Endothelial cell of umbilical vein (primary cell): ENCODE measurements at places on chromosomes 13 and 19. TPM values are rescaled to one million over a fixed set of nuclear protein-coding genes. Genes with fewer than 3 reads are reported as not detected.
A peak's percentile ranks its signal among the peaks of the same experiment; 100 is the strongest.

The CYP2F1 gene
- total RNA-seq, result not detected in 2 replicates

GRCh38 chr13:97499181-97499580 lies 65.2 kb downstream of the RAP2A start:
- no peak for DNase-seq

The CFD gene
- 0.40 TPM in 1 of 2 replicates, not detected in the other for total RNA-seq

- no peak for DNase-seq
Measured at GRCh38 chr19:35714601-35715354, 3.0 kb upstream of the KMT2B start.

DNA sequence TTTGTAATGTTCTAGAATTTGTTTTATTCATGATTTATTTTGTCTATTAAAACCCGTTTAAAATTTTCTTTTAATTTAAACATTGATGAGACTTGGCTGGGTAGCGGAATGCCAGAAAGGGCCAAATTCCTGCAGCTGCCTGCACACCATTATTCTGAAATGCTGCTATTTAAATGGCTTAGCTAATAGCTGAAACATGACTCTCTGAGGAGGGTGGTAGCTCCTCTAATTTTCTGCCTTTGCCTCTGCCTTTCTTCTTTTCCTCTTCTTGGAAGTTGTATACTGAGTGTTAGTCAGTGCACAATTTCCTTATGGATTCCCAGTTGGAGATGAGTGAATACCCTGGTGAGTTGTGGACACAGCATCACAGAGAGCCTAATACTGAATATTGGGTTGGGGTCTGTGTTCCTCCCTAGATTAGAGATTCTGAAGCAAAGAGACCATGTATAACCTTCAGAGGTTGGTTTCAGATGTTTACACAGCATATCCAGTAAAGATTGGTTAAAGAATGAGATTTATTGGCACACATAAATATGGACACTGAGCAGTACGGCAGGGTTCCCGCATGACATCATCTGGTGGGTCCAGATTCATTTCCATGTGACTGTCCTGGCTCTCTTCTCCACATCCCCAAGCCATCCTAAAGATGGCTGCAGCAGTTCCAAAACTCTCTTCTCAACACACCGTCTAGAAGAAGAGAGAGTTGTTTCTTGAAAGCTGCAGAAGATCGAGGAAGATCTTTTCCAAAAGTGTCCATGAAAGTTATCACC lies 55.9 kb downstream of the MTUS2 start:
- no peak for DNase-seq

GRCh38 chr19:1933244-1933643 lies 7.7 kb upstream of the CSNK1G2 start:
- no peak for DNase-seq

DNA sequence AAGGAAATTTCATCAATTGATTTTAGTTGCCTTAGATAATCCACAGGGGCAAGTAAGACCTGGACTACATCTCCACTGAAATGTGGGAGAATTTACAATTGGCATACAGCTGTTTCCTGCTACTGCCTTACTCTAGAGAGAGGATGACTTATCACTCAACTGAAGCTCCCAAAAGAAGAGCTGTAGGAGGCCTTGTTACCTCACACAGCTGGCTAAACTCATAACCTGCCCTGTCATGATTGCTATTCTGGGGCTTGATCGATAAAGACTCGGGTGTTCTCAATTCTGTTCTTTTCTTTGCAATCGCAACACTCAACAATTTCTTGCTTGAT lies 1396.4 kb downstream of the EFNB2 start:
- no peak for DNase-seq

GRCh38 chr13:110447058-110447511 lies 114.4 kb downstream of the RAB20 start:
- DNase-seq, result no peak

GRCh38 chr19:38284422-38284821 lies 19.6 kb upstream of the C19orf33 start:
- DNase-seq, result peak; percentile 48

GRCh38 chr19:54282686-54283470 lies 2.0 kb upstream of the LILRB2 start:
- no peak for DNase-seq

GRCh38 chr19:34353546-34353945 lies 11.4 kb upstream of the GPI start:
- DNase-seq, result no peak

The TMEM190 gene
- total RNA-seq, result not detected in 2 replicates

GRCh38 chr19:2329501-2329916 lies 1.0 kb downstream of the SPPL2B start:
- no peak for DNase-seq

The ZNF66 gene
- total RNA-seq, result 4.0 and 4.5 TPM in 2 replicates

- no peak for DNase-seq
Measured at GRCh38 chr19:11434703-11435056, 241 bp downstream of the ODAD3 start.

DNA sequence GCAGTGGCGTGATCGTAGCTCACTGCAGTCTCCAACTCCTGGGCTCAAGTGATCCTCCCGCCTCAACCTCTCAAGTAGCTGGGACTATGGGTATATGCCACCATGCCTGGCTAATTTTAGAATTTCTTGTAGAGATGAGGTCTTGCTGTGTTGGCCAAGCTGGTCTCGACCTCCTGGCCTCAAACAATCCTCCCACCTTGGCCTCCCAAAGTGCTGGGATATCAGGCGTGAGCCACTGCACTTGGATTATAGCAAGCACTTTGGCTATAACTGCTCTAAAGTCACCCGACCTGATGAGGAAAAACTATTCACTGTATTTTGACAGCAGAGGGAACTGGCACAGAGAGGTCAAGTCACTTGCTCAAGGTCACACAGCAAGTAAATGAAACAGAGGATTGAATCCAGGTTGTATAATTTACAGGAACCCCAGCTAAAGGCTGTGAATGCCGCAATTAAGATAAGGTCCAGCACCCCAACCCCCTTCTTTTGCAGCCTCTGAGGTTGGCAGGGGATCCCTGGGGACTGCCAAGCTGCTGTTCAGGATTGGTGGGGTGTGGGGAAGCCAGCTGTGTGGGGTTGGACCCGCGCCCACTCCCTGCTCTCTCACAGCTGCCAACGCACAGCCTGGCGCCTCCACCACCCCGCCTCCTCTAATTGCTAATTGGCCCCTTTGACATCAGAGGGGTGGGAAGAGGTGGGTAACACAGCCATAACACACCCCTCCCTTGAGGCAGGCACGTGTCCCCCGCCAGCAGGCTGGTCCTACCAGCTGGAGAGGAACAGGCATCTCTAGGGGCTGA lies 6.0 kb downstream of the TMIGD2 start:
- peak; percentile 18 for DNase-seq

The CALR3 gene
- not detected in 2 replicates for total RNA-seq

The ZNF681 gene
- total RNA-seq, result 0.97 and 1.9 TPM in 2 replicates

The WASF3 gene
- total RNA-seq, result 29.7 and 32.4 TPM in 2 replicates

GRCh38 chr13:113122550-113123225 lies at the start of gene F10:
TSS of gene F10 (plus strand) at chr13:113122799. CDS start at chr13:113122856, 57 bp downstream.
- no peak for DNase-seq

GRCh38 chr19:9891609-9892373 lies 44.5 kb downstream of the OLFM2 start:
- DNase-seq, result no peak

The PABPC3 gene
- 0.18 and 0.31 TPM in 2 replicates for total RNA-seq

DNA sequence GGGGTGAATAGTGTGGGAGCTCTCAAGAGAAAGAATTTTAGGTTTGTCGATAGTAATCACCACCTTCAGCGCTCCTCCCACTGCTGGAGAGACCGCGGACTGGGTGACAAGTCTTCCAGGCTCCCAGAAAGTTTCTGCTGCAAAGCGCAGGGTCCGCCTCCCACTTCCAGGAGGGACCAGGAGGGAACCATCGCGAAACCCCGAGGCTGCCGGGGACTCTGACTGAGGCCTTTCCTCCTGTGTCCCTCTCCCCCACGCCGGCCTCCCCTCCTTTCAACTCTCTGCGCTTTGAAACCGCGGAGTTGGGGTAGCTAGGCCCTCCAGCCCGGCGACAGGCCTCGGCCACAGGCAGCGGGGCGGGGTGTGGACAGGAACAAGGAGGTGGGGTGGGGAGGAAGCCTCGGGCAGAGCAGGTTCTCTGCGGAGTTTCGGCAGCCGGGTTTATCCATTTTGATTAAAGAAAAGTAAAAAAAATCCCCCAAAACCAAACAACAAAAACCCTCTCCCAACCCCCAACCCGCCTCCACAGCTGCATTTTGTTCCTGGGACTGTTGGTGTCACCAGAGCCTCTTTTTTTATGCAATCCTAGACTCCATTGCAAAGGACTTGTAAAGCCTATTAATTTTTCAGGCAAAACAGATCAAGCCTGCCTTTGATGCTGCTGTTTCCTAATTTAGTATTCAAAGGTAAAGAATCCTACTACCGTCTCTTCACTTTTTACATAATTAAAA lies 157.2 kb downstream of the TM9SF2 start:
- peak; percentile 36 for DNase-seq

The FUT3 gene
- total RNA-seq, result not detected in 2 replicates

The ZNF585A gene
- total RNA-seq, result 6.0 and 6.7 TPM in 2 replicates

DNA sequence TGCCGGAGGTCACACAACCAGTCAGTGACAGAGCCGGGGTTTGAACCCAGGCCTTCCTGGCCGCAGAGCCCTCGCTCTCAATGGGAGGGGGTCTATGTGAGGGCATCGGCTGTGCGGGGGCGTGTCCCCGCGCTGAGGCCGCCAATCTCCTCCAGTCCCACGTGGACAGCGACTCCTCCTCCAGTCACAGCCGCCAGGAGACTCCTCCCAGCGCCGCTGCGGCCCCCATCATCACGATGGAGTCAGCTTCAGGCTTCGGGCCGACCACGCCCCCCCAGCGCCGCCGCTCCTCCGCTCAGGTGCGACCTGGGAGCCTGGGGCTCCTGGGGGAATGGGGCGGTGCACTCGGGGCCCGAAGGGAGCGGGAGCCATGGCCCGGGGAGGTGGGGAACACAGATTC lies 6.0 kb downstream of the SPRED3 start:
- peak; percentile 13 for DNase-seq

- no peak for DNase-seq
Measured at GRCh38 chr19:48591021-48591420, 15.5 kb upstream of the SPACA4 start.

The GRIN3B gene
- total RNA-seq, result 0.69 and 0.82 TPM in 2 replicates

- no peak for DNase-seq
Measured at GRCh38 chr19:8488365-8488764, 14.1 kb downstream of the PRAM1 start.

- DNase-seq, result no peak
Measured at GRCh38 chr13:38044067-38044466, 174.5 kb upstream of the TRPC4 start.

- no peak for DNase-seq
Measured at GRCh38 chr13:60757501-60758215, 360.6 kb downstream of the TDRD3 start.

DNA sequence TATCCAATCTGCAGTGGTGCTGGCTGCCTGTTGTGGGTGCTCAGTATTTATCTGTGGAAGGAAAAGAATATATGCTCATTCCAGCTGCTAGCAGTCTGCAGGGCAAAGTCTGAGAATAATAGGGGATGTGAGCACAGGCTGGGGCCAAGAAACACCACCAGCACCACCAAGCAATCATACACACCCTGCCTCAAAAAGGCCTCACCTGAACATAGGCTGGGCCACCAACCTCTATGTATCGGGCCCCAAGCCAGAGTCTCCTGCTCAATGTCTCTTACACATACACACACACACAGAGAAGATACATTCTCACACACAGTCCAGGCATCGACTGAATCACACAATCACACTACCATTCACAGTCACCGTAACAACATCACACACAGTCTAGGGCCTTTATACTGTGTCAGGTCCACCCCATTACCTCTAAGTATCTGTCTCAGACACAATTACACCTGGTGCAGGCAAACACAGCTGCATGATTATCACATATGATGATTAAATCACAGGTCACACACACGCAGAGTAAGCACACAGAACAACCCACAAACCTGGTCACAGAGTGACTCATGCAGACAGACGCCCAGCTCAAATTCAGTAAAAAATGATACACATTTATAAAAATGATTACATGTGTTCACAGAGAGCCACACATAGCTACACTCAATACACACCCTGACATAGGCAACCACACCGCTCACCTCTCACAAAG lies 1.3 kb upstream of the ZSCAN22 start:
- DNase-seq, result no peak

- no peak for DNase-seq
Measured at GRCh38 chr13:111249637-111250360, 70.6 kb upstream of the TEX29 start.

- DNase-seq, result no peak
Measured at GRCh38 chr13:77042566-77043177, 15.7 kb upstream of the FBXL3 start.

DNA sequence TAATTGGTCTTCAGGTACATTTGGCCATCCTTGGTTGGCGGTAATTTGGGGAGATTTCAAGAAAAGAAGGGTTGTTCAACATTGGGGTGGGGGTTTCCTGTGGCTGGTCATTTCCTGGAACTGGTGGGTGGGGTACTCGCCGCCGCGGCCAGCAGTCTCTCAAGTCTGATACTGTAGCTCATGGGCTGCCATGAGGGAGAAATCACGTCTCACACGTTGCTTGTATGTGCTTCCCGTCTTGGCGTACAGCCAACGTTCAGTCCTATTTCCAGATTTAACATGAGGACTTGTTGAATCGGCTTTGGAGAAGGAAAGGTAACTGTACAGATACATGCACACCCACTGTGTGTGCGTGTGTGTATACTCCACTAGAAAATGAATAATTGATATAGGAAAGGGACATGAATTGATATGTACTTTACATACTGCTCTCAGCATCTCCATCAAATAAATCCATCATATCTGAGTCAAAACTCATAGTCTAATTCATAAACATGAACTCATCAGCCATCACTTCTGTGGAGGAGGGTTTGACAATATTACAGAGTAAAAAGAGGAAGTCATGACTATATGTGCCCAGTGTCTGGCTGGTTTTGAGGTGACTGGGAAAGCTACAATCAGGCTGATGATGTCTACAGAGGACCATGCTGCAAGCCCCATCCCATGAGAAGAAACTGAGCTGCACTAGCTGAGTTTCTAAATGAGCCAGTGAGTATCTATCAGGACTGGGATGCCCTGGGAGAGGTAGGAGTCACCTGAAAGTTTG lies 418.1 kb downstream of the TSHZ3 start:
- no peak for DNase-seq

The RFPL4A gene
- not detected in 2 replicates for total RNA-seq

DNA sequence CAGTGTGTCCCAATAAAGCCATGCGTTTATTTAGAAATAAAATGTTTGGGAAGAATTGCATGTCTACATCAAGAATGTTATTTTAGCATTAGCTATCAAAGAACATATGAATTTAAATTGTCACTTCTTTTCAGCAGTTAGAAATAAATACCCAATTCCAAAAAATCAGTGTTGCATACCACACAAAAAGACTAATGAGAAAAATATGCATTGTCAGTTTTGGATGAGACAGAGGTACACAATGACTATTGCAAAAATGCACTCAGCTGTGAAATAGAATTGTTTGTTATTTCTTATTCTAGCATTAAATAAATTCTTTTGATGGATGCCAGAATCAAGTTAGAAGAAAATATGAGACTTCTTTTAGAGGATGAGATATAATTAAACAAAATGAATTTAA lies 833.9 kb downstream of the SLITRK1 start:
- no peak for DNase-seq

The SHD gene
- total RNA-seq, result not detected in 2 replicates

GRCh38 chr13:114019367-114019766 lies 45.5 kb upstream of the C13orf46 start:
- DNase-seq, result no peak
